ENCODE measurements at places on chromosomes 4 and X.

DNA sequence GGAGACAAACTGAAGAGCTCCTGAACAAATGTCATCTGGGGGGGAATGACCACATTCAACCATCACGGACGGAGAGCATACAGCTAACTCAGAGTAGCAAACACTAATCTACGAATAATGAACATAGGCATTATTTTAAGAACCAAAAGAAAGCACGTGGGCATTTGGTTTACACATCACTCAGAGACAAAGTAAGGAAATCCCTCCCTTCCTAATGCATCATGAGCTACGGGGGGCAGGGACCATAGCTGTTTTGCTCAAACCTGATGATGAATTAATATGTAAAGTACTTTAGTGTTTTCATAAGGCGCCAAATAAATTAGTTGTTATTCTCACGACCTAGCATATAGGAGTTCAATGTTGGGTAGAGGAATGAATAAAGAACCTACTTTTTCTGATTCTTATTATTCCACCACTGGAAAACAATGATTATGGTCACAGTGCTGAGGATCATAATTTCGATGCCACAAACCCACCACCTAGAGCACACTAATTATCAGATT, 11.7 kb upstream of the TMEM156 start:
- no peak for DNase-seq

DNA sequence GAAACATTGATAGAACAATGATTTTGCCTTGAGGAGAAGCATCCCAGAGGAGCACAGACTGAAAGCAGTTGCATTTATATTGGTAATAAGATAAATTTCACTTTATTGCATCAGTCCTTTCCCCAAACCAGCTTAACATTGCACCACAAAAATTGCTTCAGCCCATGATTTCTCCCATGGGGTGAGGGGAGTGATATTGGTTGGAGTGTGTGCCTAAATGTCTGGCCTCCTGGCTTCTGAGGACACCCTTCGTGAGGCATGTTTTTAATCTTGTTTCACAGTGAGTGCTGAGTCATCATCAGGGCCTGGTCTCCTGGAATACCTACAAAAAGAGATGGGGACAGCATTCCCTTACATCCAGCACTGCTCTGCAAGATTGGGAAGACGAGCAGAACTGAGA, 487.9 kb downstream of the C4orf33 start:
- DNase-seq = no peak

DNA sequence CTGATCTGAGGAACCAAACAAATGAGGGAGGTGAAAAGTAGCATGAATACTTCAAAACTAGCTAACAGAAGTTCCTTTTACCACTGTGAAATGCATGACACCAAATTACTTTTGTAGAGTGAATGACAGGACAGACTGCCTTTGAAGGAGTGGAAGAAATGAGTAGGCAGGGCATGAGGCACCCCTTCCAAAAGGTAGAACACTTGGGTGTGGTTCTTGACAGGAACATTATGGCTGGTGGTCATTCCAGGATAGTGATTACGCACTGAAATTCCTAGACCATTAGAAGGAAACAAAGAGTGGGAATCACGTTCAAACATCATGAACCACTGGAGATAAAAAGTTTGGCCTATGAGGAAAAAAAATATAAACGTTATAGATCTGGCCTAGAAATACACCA, 4.9 kb downstream of the HUWE1 start:
- no peak for DNase-seq

DNA sequence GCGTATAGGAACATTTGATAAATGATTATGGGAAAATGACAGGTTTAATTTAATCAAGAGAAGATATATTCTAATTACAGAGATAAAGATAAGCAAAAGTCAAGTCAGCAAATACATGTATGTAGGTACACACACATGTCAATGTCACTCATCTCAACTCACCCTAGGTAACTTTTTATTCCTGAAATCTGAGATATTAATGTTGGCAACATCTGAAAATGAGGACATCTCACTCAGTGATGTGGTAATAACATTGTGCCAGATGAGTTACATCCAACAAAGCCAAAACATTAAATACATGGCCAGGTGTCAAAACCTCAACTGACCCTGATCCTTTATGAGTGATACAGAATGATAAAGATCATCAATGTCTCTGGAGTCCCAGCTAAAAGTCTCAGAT, 363.3 kb upstream of the F9 start:
- DNase-seq = no peak

DNA sequence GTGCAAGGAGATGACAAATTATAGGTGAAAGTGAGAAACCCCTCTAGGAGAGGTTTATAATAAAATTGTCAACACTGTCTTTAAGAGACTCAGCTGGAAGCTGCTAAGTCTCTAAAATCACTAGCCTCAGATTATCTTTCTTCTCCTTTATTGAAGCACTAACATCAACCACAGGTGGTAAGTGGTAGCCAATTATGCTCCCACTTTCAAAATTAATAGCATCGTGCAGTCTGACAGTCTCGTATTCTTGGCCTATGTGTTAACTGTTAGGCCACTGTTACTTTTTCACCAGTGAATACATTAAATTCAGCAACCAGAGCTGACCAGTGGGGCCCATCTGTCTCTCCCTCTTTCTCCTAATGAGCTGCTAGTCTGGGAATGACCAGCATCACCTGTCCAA, 674.1 kb downstream of the RAPGEF2 start:
- DNase-seq = no peak
